ENCODE measurements at places on chromosomes 5 and 9.

- DNase-seq, result no peak
Observed at GRCh38 chr5:157816682-157817386, 42.1 kb downstream of the CLINT1 start.

DNA sequence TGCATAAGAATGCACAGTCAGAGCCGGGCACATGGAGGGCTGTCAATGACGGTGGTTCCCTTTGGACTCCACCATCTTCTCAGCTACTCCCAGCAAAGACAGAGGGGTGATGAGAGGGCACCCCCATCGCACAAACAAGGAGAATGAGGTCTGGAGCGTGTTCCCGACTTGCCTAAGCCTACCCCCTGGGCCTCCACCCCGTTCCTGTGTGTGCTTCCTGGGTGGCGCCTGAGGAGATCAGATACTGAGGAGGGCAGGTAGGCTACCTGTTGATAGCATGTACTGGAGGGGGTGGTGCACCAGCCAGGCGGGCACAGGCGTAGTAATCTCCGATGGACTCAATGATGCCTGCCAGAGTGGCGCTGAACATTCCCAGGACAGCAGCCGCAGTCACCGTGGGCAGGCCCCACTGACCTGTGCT, 4.1 kb downstream of the SLC23A1 start:
- DNase-seq, result no peak

GRCh38 chr5:138601444-138601843, 26.2 kb upstream of the HSPA9 start:
- no peak for DNase-seq

- DNase-seq, result no peak
Observed at GRCh38 chr5:53678981-53679660, 118.7 kb downstream of the NDUFS4 start.

GRCh38 chr9:113566016-113566711, 102.6 kb downstream of the RGS3 start:
- no peak for DNase-seq

DNA sequence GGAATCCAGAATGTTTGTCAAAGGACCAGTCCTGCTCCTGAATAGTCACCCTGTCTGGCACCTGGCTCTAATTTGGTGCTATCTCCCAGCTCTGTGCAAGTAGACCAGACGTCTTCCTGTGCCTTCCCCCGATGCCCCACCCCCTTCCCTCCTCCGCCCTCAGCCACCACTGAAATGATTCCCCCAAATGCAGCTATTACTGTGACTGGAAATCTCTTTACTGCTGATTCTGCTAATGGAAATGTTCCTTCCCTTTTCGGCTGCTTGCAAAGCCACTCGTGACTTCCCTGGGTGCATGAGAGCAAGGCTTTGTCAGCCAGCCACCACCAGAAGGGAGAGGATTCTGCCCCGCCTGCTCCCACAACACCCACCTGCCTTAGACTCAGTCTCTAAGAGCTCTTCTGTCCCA, 11.4 kb downstream of the ASTN2 start:
- DNase-seq, result no peak

DNA sequence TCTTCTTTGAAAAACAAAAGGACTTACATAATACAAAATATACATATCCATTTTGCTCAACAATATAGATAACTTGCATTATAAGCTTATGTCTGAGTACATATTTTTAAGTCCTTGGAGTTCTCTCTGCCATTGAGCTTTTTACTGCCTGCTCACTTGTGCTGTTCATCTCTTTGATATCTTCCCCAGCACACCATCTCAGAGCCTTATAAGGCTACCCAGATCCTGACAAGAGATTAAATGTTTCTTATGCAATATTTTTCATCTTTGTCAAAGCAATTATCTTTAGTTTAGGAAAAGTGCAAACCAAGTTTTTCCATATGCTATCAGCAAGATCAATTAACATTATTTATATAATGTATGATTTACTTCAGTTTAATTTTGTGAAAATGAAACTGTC, 60.7 kb upstream of the ITGA1 start:
- no peak for DNase-seq

DNA sequence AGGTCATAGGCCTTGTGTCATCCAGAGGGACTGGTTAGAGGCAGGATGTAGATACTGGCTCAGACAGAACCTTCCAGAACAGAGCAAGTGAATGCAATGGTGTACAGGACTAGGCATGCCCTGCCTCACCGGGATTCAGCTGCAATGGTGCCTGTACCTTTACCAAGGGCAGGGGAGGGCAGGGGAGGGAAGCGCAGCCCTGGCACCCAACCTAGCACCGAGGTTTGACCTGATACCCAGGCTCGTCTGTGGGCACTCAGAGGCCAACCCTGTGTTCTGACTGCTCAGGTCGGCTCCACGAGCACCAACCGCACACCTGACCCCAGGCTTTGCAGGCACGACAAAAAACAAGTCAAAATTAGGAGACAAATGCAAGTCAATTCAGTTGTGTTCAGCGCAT, 47.3 kb upstream of the GFPT2 start:
- no peak for DNase-seq

- DNase-seq, result peak; percentile 29
Observed at GRCh38 chr5:176959051-176959450, 47.5 kb downstream of the UIMC1 start.

- DNase-seq, result no peak
Observed at GRCh38 chr5:50745221-50745910, 78.9 kb downstream of the PARP8 start.

DNA sequence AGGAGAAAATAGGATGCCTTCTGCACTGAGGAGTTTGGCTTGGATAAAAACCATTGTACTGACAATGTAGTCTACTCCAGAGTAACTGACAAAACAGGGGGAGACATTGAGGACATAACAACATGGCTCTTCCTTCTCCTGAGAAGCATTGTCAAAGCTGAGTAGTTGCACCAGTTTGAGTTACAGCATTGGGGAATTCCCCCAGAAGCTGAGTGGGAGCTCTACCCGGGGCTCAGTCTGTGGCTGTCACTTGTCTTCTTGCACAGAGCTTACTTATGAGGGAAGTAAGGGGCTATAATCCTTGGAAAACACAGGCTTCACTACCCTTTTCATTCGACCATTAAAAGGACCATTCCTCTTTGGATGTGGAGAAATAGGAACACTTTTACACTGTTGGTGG, 21.2 kb downstream of the HSPB3 start:
- DNase-seq, result no peak

GRCh38 chr5:96143450-96143849, 181.8 kb upstream of the ELL2 start:
- no peak for DNase-seq

- DNase-seq, result no peak
Observed at GRCh38 chr9:77975806-77976205, 55.8 kb downstream of the GNAQ start.

DNA sequence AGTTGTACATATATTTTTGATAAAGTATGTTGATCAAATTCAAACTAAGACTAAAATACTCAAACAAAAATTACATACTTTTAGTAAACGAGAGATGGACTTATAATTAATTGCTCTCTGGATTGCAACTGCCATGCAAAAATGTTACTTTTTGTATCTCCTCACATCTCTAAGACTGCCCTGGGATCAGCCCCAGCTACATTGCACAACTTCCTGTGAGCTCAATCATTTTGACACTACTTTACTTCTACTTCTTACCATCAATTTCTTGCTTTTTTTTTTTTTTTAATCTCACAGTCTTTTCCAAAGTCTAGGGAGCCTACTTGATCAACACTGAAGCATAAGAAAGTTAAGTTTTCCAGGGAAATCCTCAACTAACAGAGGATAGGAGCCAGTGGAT, 506.0 kb upstream of the CDH10 start:
- DNase-seq, result no peak

GRCh38 chr5:4533457-4534105, 606.5 kb upstream of the ADAMTS16 start:
- DNase-seq, result no peak

DNA sequence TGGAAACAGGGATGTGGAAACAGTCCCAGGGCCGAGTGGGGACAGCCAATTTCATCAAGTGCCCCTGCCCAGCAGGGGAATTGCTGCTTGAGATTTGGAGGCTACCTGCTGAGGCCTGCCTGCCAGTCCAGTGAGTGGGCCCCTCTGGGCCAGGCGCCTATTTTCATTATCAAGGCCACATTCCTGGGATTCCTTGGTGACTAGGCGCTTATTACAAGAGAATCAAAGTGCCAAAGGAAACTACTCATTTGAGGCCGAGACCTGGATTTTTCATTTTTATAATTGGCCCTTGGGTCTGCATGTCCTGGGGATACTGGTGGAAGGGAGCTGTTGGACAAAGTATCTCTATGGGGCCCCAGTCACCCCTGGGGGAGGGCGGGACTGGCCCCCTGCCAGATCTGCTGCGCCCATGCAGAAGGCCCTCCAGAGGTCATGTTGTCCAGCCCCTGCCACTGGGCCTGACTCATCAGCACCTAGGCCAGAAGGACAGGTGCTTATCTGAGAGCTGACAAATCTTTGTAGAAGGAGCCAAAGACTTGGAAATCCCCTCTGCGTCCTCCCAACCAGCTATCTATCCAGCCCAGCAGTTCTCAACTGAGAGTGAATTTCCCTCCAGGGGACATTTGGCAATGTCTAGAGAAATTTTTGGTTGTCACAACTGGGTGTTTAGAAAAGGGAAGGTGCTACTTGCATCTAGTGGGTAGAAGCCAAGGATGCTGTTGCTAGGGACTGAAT, 45.6 kb downstream of the FOXI1 start:
- no peak for DNase-seq

DNA sequence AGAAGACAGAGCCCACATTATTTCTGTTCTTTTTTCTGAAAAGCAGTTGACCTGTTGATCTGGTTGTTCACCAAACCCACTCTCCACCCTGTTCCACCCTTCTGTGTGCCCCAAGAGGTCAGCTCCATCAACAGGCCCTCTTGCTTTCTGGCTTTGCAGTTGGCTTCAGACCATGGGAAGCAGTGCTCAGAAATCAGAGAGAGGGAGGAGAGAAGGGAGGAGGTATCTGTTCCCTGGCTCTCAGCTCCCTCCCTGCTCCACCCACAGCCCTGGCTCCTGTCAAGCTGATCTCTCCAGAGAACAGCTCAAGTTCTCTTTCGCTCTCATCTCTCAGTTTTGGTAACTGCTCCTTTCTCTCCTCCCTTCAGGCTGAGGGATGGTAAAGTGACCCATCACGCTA, 144.2 kb upstream of the RAI14 start:
- DNase-seq, result no peak
